ENCODE measurements at places on chromosomes 1 and 21. TPM values are rescaled to one million over a fixed set of nuclear protein-coding genes. Genes with fewer than 3 reads are reported as not detected.

DNA sequence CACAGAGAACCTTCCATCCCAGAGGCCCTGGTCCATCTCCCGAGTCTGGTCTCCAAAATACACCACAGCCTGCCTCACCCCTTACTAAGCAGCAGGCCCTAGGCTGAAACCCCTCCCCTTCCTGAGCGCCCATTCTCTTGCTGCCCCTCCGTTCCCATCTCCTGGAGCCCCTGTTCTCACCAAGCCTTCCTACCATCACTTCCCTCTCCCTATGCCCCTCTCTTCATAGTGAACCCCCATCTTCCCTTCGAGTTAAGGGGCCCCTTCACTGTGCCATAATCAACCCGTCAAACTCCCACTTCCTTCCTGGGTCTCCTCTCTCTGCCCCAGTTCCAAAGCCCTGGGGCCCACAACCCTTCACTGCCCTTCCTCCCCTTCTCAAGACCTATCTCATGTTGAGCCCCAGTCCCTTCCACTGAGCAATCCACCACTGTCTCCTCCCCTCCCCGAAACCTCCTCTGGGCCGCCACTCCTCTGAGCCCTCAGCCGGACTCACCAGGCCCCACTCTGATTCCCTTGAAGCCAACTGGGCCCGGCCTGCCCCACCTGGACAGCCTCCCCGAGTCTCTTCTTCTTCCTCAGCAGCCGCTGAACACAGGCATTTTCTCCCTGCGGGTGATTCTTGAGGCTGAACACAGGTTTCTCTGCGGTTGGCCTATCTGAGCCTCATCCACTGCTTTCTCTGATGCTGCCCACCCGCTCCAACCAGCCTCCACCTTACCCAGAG is 42.2 kb upstream of the WASF2 start:
- H3K27ac ChIP-seq: peak overlapping the region; percentile 50
- H3K4me3 ChIP-seq: no peak overlapping the region
- DNase-seq: no peak
- H3K27me3 ChIP-seq: peaks cover 7% of the 10 kb centered on the region
- H3K36me3 ChIP-seq: no peaks in the 10 kb centered on the region

DNA sequence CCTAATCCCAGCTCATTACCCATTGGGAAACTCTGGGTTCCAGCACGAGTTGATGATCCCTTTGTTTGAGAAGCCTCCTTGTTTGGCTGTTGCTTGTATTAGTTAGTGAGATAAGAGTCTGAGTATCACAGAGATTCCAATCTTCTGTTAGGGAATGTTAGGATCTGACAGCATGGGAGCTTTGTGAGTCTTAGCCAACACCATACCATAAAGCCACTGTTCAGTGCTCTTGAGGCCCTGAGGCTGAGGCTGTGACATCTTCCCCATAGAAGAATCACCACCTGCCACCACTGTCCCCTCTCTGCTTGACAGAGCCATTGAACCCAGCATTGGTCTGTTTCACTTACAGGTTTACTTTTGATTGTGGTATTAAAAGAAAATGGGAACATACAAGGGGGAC is 29.3 kb upstream of the NFASC start:
- H3K4me3 ChIP-seq: no peak overlapping the region
- no peak for DNase-seq
- no peaks in the 10 kb centered on the region for H3K4me1 ChIP-seq
- no peak overlapping the region for H3K27ac ChIP-seq
- no peaks in the 10 kb centered on the region for H3K36me3 ChIP-seq
- H3K27me3 ChIP-seq: no peaks in the 10 kb centered on the region

DNA sequence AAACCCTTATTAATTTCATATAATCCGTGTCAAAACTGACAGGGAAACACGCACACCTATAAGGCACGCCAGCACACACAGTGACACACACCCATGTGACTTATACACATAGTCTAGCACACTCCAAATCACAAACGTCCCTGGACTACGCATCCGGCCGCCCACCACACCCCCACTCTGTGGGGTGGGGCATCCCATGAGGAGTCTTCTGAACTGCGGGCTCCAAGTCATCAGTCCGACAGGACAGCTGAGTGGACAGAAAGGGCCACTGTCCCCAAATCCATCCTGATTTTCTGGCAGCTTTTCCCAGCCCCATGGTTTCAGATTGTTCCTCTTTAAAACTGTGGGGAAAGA is 829 bp downstream of the PEA15 start:
- H3K4me3 ChIP-seq: peak overlapping the region; percentile 96
- no peak for DNase-seq
- H3K4me1 ChIP-seq: peaks cover 58% of the 10 kb centered on the region
- no peaks in the 10 kb centered on the region for H3K27me3 ChIP-seq
- H3K27ac ChIP-seq: peak overlapping the region; percentile 20

- H3K36me3 ChIP-seq: no peaks in the 10 kb centered on the region
- no peak overlapping the region for H3K27ac ChIP-seq
- no peaks in the 10 kb centered on the region for H3K27me3 ChIP-seq
- H3K4me3 ChIP-seq: no peak overlapping the region
These were observed 42.4 kb downstream of the C1orf87 start for GRCh38 chr1:60031146-60031545.

GRCh38 chr1:39258146-39258924 is 53.8 kb downstream of the MACF1 start:
- H3K27me3 ChIP-seq: no peaks in the 10 kb centered on the region
- peak; percentile 89 for DNase-seq

DNA sequence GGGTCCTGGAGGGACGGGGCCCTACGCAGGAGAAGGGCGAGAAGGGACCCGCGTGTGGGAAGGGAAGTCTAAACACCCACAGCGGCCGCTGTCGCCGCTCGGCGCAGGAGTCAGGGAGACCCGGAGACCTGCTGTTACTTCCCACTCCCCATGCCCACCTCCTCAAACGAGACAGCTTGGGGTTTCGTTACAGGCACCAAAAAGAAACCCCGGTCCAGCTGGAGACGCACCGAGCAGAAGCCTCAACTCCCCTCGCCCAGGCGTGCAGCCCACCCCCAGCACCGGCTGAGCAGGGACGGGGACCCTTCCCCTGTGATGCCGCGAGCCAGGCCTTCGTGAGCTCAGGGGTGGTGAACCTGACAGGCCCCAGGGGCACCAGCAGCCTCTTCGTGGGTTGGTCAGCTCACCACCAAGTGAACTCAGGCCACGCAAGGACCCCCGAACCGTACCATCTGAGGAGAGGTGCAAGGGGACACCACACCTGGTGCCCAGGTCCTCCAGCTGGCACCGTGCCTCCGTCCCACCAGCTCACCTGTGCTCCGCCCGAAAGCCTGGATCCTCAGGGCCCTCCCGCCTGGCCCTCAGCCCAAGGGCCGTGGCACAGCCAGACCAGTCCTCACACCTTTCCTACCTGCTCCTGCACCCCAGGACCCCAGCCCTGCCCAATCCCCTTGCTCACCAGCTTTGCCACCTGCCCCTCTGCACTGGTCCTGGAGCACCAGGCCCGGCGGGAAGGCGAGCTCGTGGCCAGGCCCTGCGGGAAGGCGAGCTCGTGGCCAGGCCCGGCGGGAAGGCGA is 5.0 kb downstream of the SDF4 start:
- no peak overlapping the region for H3K27ac ChIP-seq
- H3K4me1 ChIP-seq: peaks cover 6% of the 10 kb centered on the region
- H3K36me3 ChIP-seq: peaks cover 3% of the 10 kb centered on the region
- DNase-seq: no peak

DNA sequence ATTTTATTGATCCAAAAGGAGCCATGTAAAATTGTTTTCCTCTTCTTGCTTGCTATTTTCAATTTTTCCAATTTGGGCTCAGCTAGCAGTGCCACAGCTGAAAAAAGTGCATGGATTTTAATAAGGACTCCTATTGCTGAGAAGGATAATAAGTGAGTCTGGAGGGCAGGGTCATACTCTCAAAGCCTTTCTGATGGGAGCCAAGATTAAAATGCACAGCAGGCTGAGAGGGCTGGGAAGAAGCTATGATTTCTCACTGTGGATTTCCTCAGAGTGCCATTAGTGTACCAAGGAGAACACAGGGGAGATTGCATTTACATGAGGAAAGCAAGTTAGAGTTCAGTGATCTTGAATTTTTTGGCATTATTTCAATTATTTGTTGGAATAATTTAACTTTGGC is 261.3 kb downstream of the ST6GALNAC3 start:
- H3K4me1 ChIP-seq: peaks cover 5% of the 10 kb centered on the region
- no peak overlapping the region for H3K27ac ChIP-seq
- no peaks in the 10 kb centered on the region for H3K36me3 ChIP-seq
- no peaks in the 10 kb centered on the region for H3K27me3 ChIP-seq
- DNase-seq: no peak
- H3K4me3 ChIP-seq: no peak overlapping the region

GRCh38 chr1:230415405-230416132 is 10.6 kb downstream of the PGBD5 start:
- DNase-seq: no peak
- 0 out of 2 replicates have a peak, but pooled peaks cover 3% of the 10 kb centered on the region for H3K36me3 ChIP-seq
- H3K4me3 ChIP-seq: no peak overlapping the region

DNA sequence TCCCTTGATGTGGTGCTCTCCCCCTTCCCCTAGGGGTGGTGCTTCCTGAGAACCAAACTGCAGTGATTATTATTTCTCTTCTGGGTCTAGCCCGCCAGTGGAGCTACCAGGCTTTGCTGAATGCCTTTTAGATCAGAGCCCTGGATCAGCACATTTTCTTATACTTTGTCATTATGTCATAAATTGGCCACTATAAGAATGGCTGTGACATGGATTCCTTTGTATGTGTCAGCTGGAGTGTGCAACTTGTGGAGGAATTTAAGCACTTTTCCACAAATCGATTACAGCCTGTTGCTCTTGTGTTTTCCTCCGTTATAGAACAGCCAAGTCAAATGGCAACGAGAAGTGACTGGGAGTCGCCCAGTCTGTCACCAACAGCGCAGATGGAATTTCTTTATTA is 273.3 kb downstream of the DUSP10 start:
- H3K27me3 ChIP-seq: no peaks in the 10 kb centered on the region
- no peaks in the 10 kb centered on the region for H3K36me3 ChIP-seq
- no peak overlapping the region for H3K27ac ChIP-seq
- DNase-seq: peak; percentile 6

DNA sequence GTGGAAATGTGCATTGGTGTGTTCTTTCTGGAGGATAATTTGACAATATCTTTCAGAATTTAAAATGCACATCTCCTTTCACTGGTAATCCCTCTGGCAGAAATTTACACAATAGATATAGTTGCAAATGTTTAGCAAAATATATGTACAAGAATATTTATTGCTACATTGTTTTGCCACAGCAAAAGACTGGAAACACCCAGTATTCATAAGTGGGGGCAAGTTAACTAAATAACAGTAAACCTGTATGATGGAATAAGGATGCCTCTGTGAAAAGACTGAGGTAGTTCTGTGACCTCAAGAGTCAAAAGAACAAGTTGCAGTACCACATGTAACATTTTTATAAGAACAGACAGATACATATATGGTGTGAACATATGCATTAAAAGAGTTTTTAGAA is 13.7 kb upstream of the TADA1 start:
- H3K4me3 ChIP-seq: no peak overlapping the region
- peaks cover 9% of the 10 kb centered on the region for H3K27me3 ChIP-seq
- H3K36me3 ChIP-seq: no peaks in the 10 kb centered on the region
- no peak overlapping the region for H3K27ac ChIP-seq
- DNase-seq: no peak

- H3K36me3 ChIP-seq: no peaks in the 10 kb centered on the region
- H3K4me1 ChIP-seq: peaks cover 16% of the 10 kb centered on the region
- no peak overlapping the region for H3K4me3 ChIP-seq
- H3K27ac ChIP-seq: no peak overlapping the region
- DNase-seq: no peak
These were observed 26.1 kb downstream of the CR1L start for GRCh38 chr1:207670997-207671396.

- no peaks in the 10 kb centered on the region for H3K36me3 ChIP-seq
- no peak overlapping the region for H3K4me3 ChIP-seq
- no peaks in the 10 kb centered on the region for H3K4me1 ChIP-seq
- H3K27ac ChIP-seq: peak overlapping the region; percentile 74
These were observed 34.7 kb downstream of the WASF2 start for GRCh38 chr1:27455139-27455811.

- no peak for DNase-seq
- H3K27ac ChIP-seq: no peak overlapping the region
- H3K4me1 ChIP-seq: no peaks in the 10 kb centered on the region
- H3K4me3 ChIP-seq: no peak overlapping the region
These were observed 33.7 kb downstream of the EDN2 start for GRCh38 chr1:41450747-41451285.

KRTAP22-2 gene
- total RNA-seq: not detected

C1orf210 gene
- total RNA-seq: 17.1 TPM

NDC1 gene
- 92.5 TPM for total RNA-seq

HES3 gene
- 49.7 TPM for total RNA-seq

TESK2 gene
- 14.0 TPM for total RNA-seq

LEMD1 gene
- 14.7 TPM for total RNA-seq

KLHDC8A gene
- 2.4 TPM for total RNA-seq

Data from GM23338 (cell line).